ENCODE measurements at places on chromosomes 6 and 20. TPM values are rescaled to one million over a fixed set of nuclear protein-coding genes. Genes with fewer than 3 reads are reported as not detected.
A peak's percentile ranks its signal among the peaks of the same experiment; 100 is the strongest.

Gene NOX3
- not detected for total RNA-seq

Gene SLC24A3
- 3.8 TPM for total RNA-seq

DNA sequence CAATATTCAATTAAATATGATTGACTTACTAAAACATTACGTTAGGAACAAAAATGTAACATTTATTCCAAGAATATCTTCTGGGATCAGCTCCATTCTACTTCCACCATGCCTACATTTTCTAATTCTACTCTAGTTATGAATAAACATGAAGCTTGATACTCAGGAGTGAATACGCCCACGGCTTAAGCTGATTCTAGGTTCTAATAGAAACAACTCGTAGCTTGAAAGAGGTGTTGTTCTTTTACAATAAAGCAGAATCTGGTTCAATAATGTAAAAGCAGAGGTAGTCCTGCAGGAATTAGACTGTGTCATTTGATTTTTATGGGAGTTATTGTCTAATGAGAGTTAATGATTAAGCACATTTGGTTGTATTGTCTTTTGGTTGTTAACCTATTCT lies 107.3 kb upstream of the OLIG3 start:
- no peaks in the 10 kb centered on the region for H3K36me3 ChIP-seq
- H3K27me3 ChIP-seq, result no peaks in the 10 kb centered on the region
- H3K4me1 ChIP-seq, result no peaks in the 10 kb centered on the region
- DNase-seq, result no peak

DNA sequence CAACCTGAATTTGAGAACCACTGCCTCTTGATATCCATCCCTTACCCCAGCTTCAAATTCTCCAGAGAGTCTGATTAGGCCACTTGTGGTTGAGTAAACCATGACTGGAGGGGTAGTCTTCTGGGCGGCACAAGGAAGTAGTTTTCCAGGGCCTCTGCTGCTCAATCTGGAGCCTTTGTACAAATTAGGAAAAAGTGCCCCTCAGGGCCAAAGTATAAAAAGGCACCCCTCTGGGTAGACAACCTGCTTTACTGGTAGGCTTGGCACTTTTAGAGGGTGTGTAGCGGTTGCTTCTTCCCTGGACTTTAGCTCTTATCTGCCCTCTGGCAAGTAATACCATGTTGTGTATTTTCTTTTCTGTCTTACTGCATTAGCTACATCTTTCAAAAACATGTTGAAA lies 32.9 kb upstream of the RPL7L1 start:
- DNase-seq, result no peak
- H3K4me1 ChIP-seq, result no peaks in the 10 kb centered on the region
- no peak overlapping the region for H3K4me3 ChIP-seq
- H3K27me3 ChIP-seq, result no peaks in the 10 kb centered on the region
- H3K27ac ChIP-seq, result no peak overlapping the region

Gene VNN1
- total RNA-seq, result 0.37 TPM

- no peaks in the 10 kb centered on the region for H3K4me1 ChIP-seq
- no peak overlapping the region for H3K4me3 ChIP-seq
- H3K27ac ChIP-seq, result no peak overlapping the region
Measured at GRCh38 chr20:60040471-60041162, 82.4 kb downstream of the CDH26 start.

GRCh38 chr6:105810922-105811482 lies 275.1 kb upstream of the PRDM1 start:
- no peak overlapping the region for H3K27ac ChIP-seq
- peaks cover 6% of the 10 kb centered on the region for H3K4me1 ChIP-seq
- no peak overlapping the region for H3K4me3 ChIP-seq
- DNase-seq, result no peak

- H3K4me3 ChIP-seq, result no peak overlapping the region
- no peaks in the 10 kb centered on the region for H3K36me3 ChIP-seq
- no peaks in the 10 kb centered on the region for H3K27me3 ChIP-seq
- no peak for DNase-seq
- H3K27ac ChIP-seq, result no peak overlapping the region
Measured at GRCh38 chr6:25928562-25929324, 1.7 kb downstream of the SLC17A2 start.

Gene CITED2
- 115 TPM for total RNA-seq

DNA sequence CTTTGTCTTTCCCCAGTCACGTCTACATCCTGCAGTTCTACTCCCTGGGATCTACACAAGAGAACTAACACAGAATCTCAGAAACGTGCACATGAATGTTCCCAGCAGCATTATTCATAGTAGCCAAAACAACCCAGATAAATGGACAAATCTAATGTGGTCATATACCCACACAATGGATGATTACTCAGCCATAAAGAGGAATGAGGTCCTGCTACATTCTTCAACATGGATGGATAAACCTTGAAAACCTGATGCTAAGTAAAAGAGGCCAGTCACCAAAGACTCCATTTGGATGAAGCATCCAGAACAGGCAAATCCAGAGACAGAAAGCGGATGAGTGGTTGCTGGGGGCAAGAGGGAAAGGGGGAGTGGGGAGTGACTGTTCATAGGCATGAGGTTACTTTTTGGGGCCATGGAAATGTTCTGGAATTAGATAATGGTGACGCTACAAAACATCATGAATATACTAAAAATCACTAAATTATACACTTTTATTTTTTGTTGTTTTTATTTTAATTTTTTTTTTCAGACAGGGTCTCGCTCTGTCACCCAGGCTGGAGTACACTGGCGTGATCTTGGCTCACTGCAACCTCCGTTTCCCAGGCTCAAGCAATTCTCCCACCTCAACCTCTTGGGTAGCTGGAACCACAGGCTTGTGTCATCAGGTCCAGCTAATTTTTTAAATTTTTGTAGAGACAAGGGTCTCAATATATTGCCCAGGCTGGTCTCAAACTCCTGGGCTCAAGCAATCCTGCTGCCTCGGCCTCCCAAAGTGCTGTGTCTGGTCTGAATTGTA lies 50.8 kb upstream of the DSN1 start:
- H3K4me3 ChIP-seq, result no peak overlapping the region
- DNase-seq, result no peak
- peak overlapping the region; percentile 55 for H3K27ac ChIP-seq
- H3K4me1 ChIP-seq, result peaks cover 60% of the 10 kb centered on the region
- H3K27me3 ChIP-seq, result no peaks in the 10 kb centered on the region
- H3K36me3 ChIP-seq, result no peaks in the 10 kb centered on the region

DNA sequence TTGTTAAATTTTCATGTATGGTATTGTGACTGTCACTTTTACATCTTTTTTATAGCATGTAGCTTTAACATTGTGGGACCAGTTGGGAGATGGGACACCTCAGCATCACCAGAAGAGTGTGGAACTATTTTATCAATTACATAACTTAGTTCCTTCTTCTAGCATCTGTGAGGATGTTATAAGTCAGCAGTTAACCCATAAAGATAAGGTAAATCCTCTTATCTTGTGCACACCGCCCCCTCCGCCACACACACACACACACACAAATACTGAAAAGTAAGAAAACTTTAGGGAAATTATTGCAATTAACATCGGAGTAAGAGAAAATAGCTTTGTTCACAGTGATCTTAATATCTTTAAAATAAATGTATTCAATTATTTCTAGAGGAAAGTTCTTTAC lies 60.9 kb downstream of the PGM3 start:
- no peak overlapping the region for H3K27ac ChIP-seq
- no peak for DNase-seq
- no peak overlapping the region for H3K4me3 ChIP-seq
- H3K4me1 ChIP-seq, result no peaks in the 10 kb centered on the region

GRCh38 chr6:42781546-42781795 lies 381 bp upstream of the BICRAL start:
- peak overlapping the region; percentile 82 for H3K27ac ChIP-seq
- H3K4me1 ChIP-seq, result peaks cover 18% of the 10 kb centered on the region
- no peaks in the 10 kb centered on the region for H3K27me3 ChIP-seq
- H3K4me3 ChIP-seq, result peak overlapping the region; percentile 97

DNA sequence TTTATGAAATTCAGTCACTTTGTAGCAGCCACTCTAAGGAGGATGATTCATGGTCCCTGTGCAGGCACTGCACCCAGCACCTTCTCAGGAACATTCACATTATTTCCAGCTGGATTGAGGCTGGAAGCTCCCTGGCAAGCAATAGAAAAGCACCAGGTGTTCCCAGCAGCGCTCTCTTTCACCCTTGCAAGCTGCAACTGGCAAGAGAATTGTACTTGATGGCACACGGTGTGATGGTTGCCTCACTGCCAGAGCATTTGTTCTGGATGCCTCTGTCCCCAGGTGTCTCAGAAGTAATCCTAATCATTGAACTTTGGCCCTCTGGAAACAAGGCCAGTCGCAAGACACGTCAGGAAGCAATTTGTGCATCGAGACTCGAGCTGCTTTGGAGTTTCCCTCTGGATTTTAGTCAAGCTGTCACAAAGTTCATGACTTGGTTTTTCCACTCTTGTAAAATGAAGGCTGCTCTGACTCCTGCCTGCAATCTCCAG lies 24.9 kb upstream of the PHACTR2 start:
- no peaks in the 10 kb centered on the region for H3K27me3 ChIP-seq
- no peaks in the 10 kb centered on the region for H3K4me1 ChIP-seq
- H3K27ac ChIP-seq, result no peak overlapping the region
- DNase-seq, result no peak
- no peaks in the 10 kb centered on the region for H3K36me3 ChIP-seq
